ENCODE measurements at places on chromosomes 16 and 17. TPM values are rescaled to one million over a fixed set of nuclear protein-coding genes. Genes with fewer than 3 reads are reported as not detected.

- no peak for DNase-seq
Measured at GRCh38 chr17:79017546-79018369, 6.2 kb upstream of the C1QTNF1 start.

DNA sequence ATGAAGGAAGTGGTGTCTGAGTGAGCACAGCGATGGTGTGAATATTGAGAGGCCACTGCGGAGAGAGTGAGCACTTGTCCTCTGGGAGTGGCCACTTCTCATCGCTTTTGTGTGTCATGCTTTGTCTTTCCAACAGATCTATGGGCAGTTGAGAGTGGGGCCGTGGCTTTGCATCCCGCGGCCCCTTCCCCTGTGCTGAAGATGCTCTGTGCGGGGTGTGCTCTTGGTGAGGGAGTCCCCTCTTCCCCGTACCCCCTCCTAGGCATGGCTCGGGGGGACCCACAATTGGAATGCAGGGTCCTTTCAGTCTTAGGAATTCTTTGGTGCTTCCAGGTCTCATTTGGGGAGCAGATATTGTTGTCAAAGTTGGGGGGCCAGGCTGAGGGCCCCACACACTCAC, 197.3 kb upstream of the WSCD1 start:
- no peak for DNase-seq

DNA sequence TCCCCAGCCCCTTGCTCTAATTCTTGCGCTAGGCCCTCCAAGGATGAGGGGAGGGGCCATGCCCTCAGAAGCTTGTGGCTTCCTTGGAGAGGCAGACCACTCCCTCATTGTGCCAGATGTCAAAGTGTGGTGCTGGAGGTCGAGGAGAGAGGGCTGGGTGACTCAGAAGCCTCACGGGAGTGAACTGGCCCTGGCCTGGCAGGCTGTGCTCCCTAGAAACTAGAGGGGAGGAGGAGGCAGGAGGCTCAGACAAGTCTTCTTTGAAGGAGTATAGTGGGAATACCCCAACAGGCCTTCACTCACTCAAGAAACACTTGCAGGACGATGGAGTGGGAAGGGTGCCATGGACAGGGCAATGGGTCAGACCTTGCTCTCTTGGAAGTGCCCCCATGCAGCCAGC, 18.5 kb downstream of the ANKRD40 start:
- DNase-seq, result no peak

- DNase-seq, result no peak
Measured at GRCh38 chr17:57724026-57724728, 20.9 kb downstream of the CCDC182 start.

DNA sequence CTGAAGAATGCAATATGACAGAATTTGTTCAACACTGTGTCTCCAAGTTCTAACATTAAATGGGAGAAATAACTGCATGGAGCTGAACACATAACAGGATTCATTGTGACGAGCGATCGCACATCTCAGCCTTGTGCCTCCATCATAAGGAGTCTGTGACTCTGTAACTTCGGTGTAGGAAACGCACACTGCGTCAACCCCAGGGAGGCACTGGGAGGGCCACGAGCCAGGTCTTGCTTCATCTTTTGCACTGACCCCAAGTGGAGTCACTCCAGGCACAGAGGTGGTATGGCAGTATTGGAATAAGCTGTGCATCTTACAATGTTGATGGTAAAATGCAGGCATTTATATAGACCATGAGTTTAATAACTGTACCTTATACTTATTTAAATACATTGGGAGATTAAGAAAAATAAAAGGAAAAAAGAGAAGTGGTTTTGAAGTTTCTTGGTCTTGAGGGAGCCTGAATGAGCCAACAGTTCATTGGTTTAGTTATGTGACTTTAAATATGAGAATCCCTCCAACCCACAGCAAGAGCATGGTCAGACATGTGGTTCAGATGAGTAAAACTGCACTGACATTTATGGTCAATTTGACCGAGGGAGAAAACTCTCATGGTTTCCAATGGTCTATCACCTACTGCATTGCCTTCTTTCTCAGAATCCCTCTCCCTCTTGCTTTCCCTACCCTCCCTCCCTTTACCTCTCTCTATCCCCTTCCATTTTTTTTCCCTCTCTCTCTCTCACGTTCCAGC, 5.7 kb upstream of the PMP22 start:
- no peak for DNase-seq

- no peak for DNase-seq
Measured at GRCh38 chr17:54085934-54086333, 263.2 kb downstream of the KIF2B start.

- no peak for DNase-seq
Measured at GRCh38 chr17:63096426-63096825, 130.4 kb downstream of the TANC2 start.

DNA sequence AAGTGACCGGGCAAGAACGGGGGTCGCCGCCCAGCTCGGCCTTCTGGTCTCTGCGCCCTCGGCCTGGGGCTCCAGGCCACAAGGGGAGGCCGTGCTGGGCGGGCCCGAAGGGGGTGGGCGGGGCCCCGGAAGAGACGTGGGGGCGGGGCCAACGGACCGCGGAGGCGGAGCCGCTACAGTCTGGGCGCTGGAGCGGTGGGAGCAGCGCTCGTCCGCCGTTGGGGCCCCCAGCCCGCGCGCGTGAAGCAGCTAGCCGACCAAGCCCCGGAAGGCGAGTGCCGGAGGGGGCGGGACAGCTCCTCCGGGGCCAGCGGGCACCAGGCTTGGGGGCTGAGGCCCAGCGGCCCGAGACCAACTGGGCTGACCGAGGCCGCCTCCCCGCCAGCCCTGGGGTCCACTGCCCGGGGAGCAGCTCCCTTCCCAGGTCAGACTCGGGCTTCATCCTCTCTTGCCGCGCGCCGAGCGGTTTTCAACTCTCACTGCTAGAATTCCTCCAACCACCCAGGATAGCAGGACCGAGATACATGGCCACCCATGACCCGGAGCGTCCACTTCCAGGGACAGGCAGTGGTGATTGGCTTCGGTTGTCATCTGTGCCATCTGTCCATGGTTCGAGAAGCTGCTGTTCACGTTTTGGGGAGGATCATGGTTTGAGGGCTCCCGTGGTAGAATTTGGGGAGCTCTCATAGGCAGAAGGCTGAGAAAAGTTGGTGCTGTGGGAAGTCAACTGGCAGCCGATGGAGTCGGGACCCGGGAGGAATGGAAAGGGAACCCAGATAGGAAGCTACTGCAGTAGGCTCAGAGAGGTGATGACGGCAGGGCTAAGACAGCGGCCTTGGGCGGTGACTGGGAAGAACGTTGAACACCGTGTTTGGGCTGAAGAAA, 44.6 kb upstream of the LCMT1 start:
- DNase-seq, result peak; percentile 36

DNA sequence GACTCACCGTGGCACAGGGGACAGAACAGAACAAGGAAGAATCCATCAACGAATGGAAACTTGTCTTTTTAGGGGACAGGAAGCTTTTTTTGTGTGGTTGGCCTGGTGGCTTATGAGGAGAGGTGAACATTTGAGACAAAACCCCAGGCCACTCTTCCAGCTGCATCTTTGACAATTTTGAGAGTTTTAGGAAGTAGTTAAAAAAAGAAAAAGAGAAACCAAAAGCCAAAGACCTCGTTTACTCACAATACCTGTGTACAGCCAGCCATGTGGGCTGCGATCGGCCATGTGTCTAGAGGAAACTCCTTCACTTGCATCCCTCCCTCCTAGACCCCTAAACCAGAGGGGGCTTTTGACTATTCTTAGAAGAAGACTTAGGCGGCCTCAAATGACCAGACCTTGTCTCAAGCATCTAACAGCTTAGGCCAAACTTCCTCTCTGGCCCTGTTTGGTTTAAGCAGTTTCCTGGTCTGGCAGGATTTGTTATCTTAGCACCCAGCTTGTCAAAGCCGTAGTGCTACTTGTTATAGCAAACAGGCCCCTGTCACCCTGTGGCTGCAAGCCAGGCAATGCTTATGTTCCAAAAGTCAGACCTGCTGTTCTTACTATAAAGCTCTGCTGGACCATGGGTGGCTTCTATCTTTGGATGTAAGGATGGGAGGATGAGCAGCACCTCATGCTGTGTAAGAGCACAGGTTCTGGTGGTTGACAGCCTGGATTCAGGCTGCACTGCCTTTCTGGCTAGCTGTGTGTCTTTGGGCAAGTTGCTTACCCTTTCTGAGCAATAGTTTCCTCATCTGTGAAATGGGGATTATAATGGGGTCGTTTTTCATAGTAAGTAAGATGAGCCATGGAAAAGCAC, 17.7 kb downstream of the KSR1 start:
- no peak for DNase-seq

GRCh38 chr17:14138649-14139048, 69.3 kb downstream of the COX10 start:
- DNase-seq, result no peak

DNA sequence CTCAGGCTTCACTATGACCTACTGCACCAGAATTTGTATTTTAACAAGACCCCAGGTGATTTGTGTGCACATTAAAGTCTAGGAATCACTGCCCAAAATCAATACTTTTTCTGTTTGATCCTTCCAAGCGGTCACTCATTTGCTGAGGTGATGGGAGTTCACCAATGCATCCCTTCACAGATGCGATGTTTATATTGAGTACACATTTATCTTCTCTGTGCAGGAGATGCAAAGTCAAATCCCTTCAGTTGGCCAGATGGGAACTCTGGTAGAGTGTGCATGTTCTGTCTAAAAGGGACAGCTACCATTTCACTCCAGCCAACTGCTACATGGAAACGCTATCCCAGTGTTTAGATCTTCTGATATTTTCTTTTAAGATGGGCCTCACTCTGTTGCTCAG, 122.6 kb upstream of the HS3ST2 start:
- DNase-seq, result no peak

GRCh38 chr16:20020083-20020482, 53.6 kb downstream of the GPR139 start:
- DNase-seq, result no peak

DNA sequence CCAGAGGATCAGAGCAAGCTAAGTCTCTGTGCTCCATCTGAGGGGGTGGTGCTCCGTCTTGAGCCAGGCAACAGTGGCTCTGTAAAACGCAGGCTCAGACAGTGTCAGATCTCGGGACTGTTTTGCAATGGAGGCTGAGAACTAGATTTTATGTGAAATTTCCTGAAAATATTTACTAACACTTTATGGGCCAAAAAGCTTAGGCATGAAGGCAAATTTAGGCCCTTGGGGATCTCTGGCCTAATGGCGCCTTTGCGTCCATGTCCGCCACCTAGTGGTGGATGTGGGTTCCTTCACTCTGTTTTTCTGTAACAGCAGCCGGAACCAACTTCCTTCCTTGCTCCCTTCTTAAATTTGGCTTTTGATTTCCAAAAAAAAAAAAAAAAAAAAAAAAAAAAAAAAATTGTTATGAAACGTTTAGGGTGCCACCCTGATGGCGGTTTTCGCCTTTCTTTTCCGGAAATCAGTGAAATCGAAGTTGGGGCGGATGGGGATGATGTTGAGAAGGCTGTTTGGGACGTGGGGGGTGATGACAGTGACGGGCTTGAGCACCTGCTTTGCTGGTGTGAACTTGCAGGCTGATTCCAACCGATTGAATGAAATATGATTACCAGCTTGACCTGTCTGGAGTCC, 14.0 kb upstream of the ELAC2 start:
- no peak for DNase-seq

GRCh38 chr17:40931311-40931710, 6.1 kb downstream of the KRT23 start:
- no peak for DNase-seq

DNA sequence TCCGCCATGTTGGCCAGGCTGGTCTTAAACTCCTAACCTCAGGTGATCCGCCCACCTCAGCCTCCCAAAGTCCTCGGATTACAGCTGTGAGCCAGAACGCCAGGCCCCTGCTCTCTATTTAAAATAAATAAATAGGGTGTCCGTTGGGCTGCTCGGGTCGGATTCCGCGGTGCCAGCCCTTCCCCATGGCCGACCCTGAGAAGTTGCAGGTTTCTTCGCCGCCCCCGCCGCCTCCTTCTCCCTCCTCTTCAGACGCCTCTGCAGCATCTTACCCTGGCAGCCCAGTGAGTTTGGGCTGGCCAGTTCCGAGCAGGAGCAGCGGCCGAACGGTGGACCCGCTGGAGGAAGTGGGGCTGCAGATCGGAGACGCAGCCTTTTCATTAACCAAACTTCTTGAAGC, 1.7 kb upstream of the LUC7L start:
- no peak for DNase-seq

Gene CTRB1
- not detected for polyA plus RNA-seq

Gene HSPB9
- polyA plus RNA-seq, result 0.14 TPM

Gene ZSCAN32
- 20.6 TPM for polyA plus RNA-seq

Gene ZNF385C
- polyA plus RNA-seq, result 5.9 TPM

Gene MSLN
- polyA plus RNA-seq, result 15.7 TPM

Gene POLR3K
- 14.1 TPM for polyA plus RNA-seq

Gene KRTAP4-6
- not detected for polyA plus RNA-seq
